Forelimb muscle (tissue), 1 donor: ENCODE measurements at places on chromosomes 3 and 15. TPM values are rescaled to one million over a fixed set of nuclear protein-coding genes. Genes with fewer than 3 reads are reported as not detected.

Gene CHRNB4
- polyA plus RNA-seq: 0.18 TPM

Gene HRG
- not detected for polyA plus RNA-seq

Gene TRIM71
- 0.15 TPM for polyA plus RNA-seq

Gene MAGEL2
- polyA plus RNA-seq: 19.6 TPM

Gene FILIP1L
- 50.9 TPM for polyA plus RNA-seq

Gene SLC12A8
- 0.37 TPM for polyA plus RNA-seq

Gene MUC4
- 0.53 TPM for polyA plus RNA-seq

Gene C3orf70
- polyA plus RNA-seq: 3.2 TPM

Gene CAV3
- 339 TPM for polyA plus RNA-seq

Gene ZNF774
- polyA plus RNA-seq: 2.9 TPM

DNA sequence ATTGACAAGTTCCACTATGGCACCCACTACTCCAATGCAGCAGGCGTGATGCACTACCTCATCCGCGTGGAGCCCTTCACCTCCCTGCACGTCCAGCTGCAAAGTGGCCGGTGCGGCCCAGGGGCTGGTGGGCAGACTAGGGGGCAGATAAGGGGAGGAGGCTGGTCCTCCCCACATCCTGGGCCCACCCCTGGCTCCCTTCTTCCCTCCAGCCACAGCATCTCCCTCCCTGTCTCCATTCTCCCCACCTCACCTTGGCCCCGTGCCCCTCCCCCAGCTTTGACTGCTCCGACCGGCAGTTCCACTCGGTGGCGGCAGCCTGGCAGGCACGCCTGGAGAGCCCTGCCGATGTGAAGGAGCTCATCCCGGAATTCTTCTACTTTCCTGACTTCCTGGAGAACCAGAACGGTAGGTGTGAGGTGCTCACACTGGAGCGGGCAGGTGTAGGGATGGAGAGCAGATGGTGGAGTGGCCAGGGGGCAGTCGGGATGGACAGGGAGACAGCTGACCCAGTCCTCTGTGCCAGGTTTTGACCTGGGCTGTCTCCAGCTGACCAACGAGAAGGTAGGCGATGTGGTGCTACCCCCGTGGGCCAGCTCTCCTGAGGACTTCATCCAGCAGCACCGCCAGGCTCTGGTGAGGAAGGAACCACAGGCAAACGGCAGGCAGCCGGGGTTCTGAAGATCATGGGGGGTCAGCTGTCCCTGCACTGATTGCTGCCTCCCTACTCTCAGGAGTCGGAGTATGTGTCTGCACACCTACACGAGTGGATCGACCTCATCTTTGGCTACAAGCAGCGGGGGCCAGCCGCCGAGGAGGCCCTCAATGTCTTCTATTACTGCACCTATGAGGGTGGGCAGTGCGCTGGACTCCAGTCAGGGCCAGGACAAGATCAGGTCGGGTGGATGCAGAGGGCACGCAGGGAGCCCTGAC is 26.0 kb downstream of the NBEAL2 start:
- DNase-seq: no peak

- no peak for DNase-seq
Measured at GRCh38 chr15:82964890-82965289, 12.4 kb upstream of the HOMER2 start.

DNA sequence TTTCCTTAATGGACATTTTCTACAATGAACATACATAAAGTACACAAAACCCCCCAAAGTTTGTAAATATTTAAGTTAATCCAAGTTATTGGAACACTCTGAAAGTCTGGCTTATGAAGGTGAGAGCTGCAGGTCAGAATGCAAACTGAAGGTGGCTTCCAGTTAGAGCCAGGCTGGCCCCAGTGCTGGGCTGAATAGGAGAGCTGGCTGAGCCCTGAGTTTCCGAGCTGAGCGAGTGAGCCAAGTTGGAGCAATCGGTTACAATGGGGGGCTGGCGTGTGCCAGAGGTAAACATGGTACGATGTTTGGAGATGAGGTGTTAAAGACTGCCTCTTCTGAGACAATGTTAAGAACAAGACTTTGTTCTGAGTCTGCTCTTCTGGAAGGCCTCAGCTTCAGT is 230.8 kb upstream of the MCTP2 start:
- no peak for DNase-seq

GRCh38 chr3:117409701-117410459 is 700.3 kb downstream of the TUSC7 start:
- no peak for DNase-seq

GRCh38 chr3:26256224-26256623 is 366.3 kb upstream of the LRRC3B start:
- no peak for DNase-seq

GRCh38 chr3:128270559-128271492 is 117.5 kb downstream of the EEFSEC start:
- DNase-seq: no peak

DNA sequence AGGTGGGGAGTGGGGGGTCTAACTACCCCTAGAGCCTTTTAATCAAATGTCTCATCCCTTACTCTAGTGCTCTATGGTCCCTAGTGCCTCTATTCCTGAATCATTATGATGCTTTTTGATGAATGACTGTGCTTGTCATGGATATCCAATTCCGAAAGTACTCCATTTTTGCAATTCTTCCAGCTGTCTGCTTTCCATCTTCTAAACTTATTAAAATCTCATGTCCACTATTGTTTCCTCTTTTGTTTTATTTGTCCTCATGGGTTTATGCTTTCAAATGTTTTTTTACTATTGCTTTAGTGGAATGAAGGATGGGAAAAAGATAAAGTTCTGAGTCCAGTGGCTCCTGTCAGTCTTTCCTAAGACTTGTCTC is 77.2 kb upstream of the KCNMB2 start:
- DNase-seq: no peak

- no peak for DNase-seq
Measured at GRCh38 chr15:68190048-68190447, 15.1 kb downstream of the CALML4 start.

GRCh38 chr3:47949979-47950378 is 66.2 kb downstream of the MAP4 start:
- no peak for DNase-seq

- no peak for DNase-seq
Measured at GRCh38 chr15:28132524-28133275, 33.6 kb upstream of the OCA2 start.

GRCh38 chr15:101446518-101447167 is 42.9 kb downstream of the PCSK6 start:
- DNase-seq: no peak

- DNase-seq: no peak
Measured at GRCh38 chr3:420584-420983, 224.0 kb downstream of the CHL1 start.

DNA sequence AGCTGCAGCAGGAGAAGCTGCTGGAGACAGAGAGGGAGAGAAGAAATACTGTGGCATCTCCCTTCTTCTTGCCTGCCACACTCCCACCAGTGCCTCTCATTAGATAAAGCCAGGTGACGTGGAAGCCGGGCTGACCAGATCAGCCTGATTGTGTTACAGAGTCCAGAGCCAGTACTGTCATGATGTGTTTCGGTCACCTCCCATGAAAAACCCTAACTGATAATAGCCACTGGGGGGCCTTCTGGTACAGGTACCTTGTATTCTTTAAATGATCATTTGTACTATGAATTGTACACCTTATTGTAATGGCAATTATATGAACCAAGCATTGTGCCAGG is 125.8 kb upstream of the TMEM108 start:
- no peak for DNase-seq

DNA sequence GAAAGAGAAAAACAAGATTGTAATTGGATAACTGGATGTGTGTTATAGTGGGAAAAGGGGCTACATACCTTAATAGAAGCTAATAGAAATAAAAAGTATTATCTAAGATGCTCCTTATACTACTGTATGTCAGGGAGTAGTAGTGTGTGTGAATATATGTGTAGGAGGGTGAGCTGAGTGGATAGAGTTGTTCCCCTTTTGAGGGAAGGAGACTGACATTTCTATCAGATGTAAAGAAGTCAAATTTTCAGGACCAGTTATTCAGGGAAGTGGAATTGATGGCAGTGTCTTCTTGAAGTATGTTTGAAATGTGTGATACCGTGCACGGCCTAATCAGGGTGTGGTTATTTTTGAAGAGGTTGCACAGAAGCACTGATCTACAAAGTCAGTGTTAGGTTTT is 49.1 kb downstream of the PCOLCE2 start:
- DNase-seq: no peak

GRCh38 chr3:8359133-8359532 is 142.5 kb upstream of the LMCD1 start:
- DNase-seq: no peak

DNA sequence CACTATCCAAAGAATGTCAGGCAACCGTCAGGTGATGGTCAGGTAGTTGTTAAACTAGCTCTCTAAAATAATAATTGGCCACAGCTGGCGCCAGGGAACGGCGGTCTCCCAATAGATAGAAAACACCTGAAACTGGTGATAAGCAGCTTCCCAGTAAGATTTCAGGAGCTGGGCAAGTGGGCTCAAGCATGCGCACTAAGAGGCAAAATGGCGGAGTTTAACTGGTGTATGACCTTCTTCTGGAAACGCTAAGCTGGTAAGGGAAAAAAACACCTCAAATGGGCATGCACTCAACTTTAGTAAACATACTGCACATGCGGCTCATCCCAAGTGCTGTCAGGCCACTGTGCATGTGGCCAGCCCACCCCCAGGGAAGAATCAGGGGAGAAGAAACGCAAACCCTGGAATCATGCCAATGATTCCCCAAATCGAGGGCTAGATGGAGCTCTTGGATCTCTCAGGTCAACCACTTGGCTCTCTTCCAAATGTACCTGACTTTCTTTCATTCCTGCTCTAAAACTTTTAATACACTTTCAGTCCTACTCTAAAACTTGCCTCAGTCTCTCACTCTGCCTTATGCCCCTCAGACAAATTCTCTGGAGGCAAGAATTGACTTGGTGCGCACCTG is 195.0 kb downstream of the ZNF621 start:
- DNase-seq: no peak

- DNase-seq: no peak
Measured at GRCh38 chr15:69703532-69704187, 251.0 kb downstream of the RPLP1 start.

DNA sequence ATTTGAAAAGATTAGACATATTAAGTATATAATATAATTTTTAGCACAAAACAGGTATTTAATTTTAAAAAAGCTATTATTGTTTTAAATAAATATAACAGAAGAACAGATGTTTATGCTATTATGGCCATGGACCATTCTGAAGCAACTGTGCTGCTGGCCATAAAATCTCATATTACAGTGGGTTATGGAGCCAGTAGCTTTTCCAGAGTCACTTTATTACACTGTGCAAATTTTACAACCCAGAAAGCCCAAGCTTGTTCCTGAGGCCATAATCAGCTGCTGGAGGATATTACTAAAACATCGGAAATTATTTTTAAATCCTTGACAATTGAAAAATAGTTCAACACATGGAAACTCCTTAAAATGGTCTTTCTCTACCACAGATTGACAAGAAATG is 557.3 kb upstream of the KCNMB2 start:
- DNase-seq: no peak

DNA sequence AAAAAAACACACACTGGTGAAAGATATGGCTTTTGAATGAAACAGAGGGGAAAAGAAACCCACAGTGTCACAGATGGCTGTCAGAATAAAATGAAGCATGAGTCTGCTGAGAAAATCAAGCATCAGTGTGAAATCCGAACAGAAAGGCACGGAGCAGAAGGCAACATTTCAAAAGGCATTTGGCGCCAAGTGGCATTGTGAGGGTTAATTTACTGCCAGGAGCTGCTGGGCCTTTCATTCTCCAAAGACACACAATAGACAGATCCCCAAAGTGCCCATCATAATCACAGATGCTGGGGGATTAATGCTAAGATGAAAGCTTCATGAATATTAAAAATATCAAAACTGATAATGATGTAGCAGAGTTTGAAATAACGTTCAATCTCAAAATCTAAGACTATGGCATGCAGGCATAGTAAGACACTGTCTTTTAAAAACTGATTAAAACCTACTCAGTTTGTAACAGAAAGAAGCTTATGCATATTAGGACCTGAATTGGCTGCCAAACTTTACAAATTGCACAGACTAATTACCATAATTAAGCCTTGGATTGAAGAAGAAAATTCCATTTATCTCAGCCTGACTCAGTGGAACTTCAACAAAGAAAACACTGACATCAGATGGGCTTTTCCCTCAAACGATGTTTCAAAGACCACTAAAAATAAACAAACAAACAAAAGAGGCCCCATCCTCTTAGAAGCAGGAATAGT is 589.2 kb downstream of the ROBO1 start:
- no peak for DNase-seq

DNA sequence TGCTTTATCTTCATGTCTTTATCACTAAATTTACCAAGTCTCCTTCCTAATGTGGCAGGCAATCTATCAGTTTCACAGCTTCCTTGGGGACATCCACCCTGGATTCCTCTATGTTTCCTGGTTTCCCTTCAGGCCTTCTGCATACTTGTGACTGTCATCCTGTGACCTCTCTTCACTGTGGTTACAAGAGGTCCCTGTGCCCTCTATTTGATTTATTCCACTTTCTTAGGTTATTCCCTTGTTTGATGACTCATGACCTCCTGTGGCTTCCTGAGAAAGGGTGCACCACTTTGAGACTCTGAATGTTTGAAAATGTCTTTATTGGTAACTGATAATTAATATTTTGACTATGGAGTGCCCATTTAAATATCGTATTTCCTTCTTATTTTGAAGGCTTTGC is 60.5 kb upstream of the KY start:
- DNase-seq: no peak

DNA sequence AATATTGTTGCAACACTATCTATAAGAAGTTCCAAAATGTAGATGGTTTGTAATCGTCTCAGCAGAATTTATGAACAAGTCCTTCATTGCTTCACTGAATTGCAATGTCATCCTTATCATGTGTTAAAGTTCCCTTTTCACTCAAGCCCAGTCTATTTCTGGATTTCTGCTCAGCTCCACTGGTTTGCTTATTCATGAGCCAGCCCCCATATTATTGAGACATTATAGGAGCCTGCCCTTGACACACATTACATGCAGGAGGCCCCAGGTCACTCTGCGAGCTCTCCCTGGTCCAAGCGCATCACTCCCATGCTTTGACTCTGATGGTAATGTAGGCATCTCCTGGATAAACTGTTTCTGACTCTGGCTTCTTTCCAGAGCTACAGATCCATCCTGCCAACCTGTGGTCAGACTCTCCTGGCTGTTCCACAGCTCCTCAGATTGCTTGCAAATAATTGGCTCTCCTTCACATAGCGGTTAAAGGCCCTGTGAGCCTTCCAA is 56.9 kb downstream of the ABTB1 start:
- no peak for DNase-seq

- DNase-seq: no peak
Measured at GRCh38 chr15:89781891-89782618, 5.9 kb downstream of the MESP2 start.

- DNase-seq: no peak
Measured at GRCh38 chr3:115860766-115861165, 237.5 kb downstream of the GAP43 start.

DNA sequence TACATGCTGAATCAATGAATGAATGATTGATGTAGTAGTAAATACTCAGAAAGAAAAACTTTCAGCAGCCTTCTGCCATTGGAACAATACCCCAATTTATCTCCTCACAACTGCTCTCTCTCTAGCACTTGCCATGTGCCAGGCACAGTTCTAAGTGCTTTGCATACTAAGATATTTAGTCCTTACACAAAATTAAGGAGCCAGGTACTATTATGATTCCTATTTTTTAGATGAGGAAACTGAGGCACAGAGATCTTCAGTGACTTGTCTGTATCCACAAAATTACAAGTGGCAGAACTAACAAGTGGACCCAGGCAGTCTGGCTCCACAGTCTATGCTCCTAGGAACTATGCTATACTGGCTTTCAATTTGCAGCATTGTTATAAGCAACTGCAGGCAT is 279.2 kb downstream of the LSAMP start:
- no peak for DNase-seq
